Pancreas (tissue), 10 donors: ENCODE measurements at places on chromosomes 12 and 14. TPM values are rescaled to one million over a fixed set of nuclear protein-coding genes. Genes with fewer than 3 reads are reported as not detected.

Gene KRT79
- polyA plus RNA-seq: not detected

Gene KSR2
- 0.68 TPM for polyA plus RNA-seq

Gene KRT80
- polyA plus RNA-seq: 8.1 TPM

Gene PLA2G1B
- 7,821 TPM for polyA plus RNA-seq

Gene ABCD2
- 0.04 TPM for polyA plus RNA-seq

Gene CFAP54
- 0.02 TPM for polyA plus RNA-seq

Gene ERBB3
- 35.1 TPM for polyA plus RNA-seq

Gene SRRM4
- not detected for polyA plus RNA-seq

Gene COCH
- 8.5 TPM for polyA plus RNA-seq

Gene SCN8A
- 2.1 TPM for polyA plus RNA-seq

Gene ESR2
- polyA plus RNA-seq: 0.09 TPM

Gene CD163
- polyA plus RNA-seq: 4.7 TPM

Gene TMEM106C
- polyA plus RNA-seq: 24.7 TPM

Gene TUNAR
- polyA plus RNA-seq: 3.8 TPM

Gene DNAH10
- 0.04 TPM for polyA plus RNA-seq

Gene LRRIQ1
- 0.80 TPM for polyA plus RNA-seq

Gene NPC2
- 106 TPM for polyA plus RNA-seq

Gene NTN4
- polyA plus RNA-seq: 18.1 TPM

Gene SIX4
- polyA plus RNA-seq: 0.33 TPM

Gene CCDC196
- polyA plus RNA-seq: 1.2 TPM

Gene GSC
- 1.7 TPM for polyA plus RNA-seq

Gene ZDHHC22
- 0.04 TPM for polyA plus RNA-seq

Gene SYCP3
- 0.31 TPM for polyA plus RNA-seq

Gene FERMT2
- 10.4 TPM for polyA plus RNA-seq

Gene RNASE2
- 0.27 TPM for polyA plus RNA-seq

Gene SOX5
- polyA plus RNA-seq: 2.0 TPM

Gene MDGA2
- not detected for polyA plus RNA-seq

Gene ASPG
- 0.68 TPM for polyA plus RNA-seq

Gene RASAL1
- polyA plus RNA-seq: 12.1 TPM

Gene EMP1
- 10.2 TPM for polyA plus RNA-seq

Gene KRT72
- polyA plus RNA-seq: not detected

Gene PPFIA2
- polyA plus RNA-seq: 0.46 TPM

Gene LRRC43
- 1.6 TPM for polyA plus RNA-seq

Gene ADAMTS20
- not detected for polyA plus RNA-seq

Gene B4GALNT1
- polyA plus RNA-seq: 1.1 TPM

Gene RDH16
- polyA plus RNA-seq: 0.77 TPM

Gene SDR9C7
- polyA plus RNA-seq: not detected

Gene PPM1H
- polyA plus RNA-seq: 3.6 TPM

Gene DCP1B
- 3.4 TPM for polyA plus RNA-seq

Gene HOXC11
- not detected for polyA plus RNA-seq

Gene TMEM63C
- 10.6 TPM for polyA plus RNA-seq

Gene NELL2
- 0.27 TPM for polyA plus RNA-seq

Gene RNASE7
- 0.11 TPM for polyA plus RNA-seq

Gene PCED1B
- 2.4 TPM for polyA plus RNA-seq

Gene LTBP2
- polyA plus RNA-seq: 1.8 TPM

Gene TAS2R30
- polyA plus RNA-seq: not detected

Gene LYZ
- 29.4 TPM for polyA plus RNA-seq

Gene GYS2
- not detected for polyA plus RNA-seq
